ENCODE measurements at places on chromosomes 3 and 15.

GRCh38 chr3:139534455-139534812, 5.1 kb downstream of the RBP1 start:
- DNase-seq: no peak

DNA sequence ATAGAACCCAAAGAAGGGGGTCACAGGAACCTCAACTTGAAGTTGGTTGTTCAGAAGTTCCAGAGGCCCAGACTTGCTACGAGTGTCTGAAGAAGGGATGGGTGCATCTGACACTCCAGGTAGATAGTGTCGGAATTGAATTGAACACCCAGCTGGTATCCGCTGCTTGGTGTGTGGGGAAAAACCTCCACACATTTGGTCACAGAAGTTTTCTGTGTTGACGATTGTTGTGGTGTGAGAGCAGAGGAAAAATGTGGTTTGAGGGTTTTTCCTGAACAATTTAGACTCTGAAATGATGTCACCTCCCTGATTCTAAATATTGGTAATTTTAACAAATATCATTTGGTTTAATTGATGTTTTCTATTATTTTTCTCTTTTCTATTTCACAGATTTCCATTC, 218.8 kb upstream of the CTNNB1 start:
- DNase-seq: peak; percentile 40

- DNase-seq: no peak
Measured at GRCh38 chr15:69820819-69821218, 276.9 kb downstream of the TLE3 start.

DNA sequence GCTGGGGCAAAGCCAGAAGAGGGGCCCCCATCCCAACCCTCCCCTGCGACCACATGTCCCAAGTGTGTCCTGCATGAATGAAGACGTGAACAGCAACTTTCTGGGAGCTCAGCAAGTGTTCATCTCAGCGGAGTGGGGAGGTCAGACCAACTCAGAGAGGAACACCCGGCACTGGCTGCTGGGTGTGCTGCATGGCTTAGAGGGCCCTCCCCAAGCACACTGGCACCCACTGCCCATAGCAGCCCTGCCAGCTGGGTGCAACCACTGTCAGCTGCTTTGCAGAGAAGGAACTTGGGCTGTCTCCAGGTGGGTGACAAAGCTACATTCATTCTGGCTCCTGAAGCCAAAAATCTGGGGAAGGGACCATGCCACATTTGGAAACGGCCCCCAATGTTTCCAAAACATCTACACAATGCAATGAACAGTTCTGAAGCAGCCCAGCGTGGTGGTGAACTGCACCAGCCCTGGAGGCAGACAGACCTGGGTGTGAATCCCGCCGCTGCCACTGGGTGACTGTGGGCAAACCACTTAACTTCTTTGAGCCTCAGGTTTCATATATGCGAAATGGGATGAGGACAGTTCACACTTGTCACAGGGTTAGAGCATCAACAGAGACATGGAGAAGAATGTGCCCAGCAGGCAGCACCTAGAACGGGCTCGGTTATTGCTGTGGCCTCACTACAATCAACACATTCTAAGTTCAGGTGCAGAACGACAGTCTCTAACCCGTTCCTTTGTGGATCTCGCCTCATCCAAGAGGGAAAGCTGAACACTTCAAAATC, 145.4 kb downstream of the NUP210 start:
- DNase-seq: no peak

- no peak for DNase-seq
Measured at GRCh38 chr3:185473290-185473815, 25.5 kb downstream of the TMEM41A start.

DNA sequence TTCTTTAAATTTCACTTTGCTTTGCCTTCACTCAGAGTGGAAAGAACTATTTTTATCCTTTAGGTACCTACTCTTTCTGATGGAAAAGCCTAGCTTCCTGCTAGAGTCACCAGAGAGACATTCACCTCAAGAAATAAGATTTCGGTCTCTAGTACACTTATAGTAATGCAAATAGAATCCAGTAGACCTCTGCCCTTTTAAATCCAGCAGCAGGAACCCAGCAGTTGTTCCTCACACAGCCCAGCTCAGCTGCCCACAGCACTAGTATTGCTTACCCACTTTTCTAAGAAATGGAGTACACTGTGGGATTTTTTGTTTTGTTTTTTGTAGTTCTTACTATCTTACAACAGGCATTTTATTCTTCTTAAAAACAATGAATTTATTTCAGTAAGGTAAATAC, 497.0 kb upstream of the CCDC54 start:
- DNase-seq: no peak

Data from activated CD4-positive, alpha-beta T cell treated with anti-CD3 and anti-CD28 coated beads, Interleukin-2, amount 50 U/mL, for 48 hours (primary cell).